ENCODE measurements at places on chromosomes 5 and 9. TPM values are rescaled to one million over a fixed set of nuclear protein-coding genes. Genes with fewer than 3 reads are reported as not detected.

C7 gene
- 22.3 TPM for total RNA-seq

OR1J2 gene
- total RNA-seq, result not detected

C9orf153 gene
- 0.35 TPM for total RNA-seq

TAF11L10 gene
- total RNA-seq, result 1.4 TPM

IL4 gene
- not detected for total RNA-seq

ADRB2 gene
- total RNA-seq, result not detected

PCDHA6 gene
- total RNA-seq, result 12.7 TPM

GRCh38 chr9:33307067-33307466 lies 16.8 kb downstream of the NFX1 start:
- H3K27ac ChIP-seq, result no peak overlapping the region
- no peaks in the 10 kb centered on the region for H3K4me1 ChIP-seq
- DNase-seq, result no peak
- no peaks in the 10 kb centered on the region for H3K27me3 ChIP-seq
- H3K4me3 ChIP-seq, result no peak overlapping the region

DNA sequence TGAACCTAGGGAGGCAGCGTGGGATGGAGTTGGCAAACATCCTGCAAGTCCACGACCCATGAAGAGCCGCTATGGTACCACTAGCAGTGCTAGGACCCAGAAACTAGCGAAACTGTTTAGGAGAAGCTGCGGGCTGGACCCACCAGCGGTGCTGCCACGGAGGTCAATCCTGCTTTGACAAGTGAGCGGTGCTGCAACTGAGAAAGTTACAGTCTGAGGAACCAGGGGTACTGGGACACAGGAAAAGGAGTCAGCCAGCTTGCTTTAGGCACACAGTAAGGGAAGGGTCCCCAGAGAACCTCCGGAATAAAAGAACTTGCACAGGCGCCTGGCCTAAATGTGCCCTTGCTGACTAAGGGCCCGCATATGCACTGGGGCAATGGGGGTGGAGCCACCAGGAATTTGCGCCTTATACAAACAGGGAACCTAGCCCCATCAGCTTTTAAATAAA lies 23.6 kb upstream of the ANXA2R start:
- no peaks in the 10 kb centered on the region for H3K36me3 ChIP-seq
- peak; percentile 67 for DNase-seq
- peak overlapping the region; percentile 95 for H3K27ac ChIP-seq
- H3K4me3 ChIP-seq, result peak overlapping the region; percentile 74

DNA sequence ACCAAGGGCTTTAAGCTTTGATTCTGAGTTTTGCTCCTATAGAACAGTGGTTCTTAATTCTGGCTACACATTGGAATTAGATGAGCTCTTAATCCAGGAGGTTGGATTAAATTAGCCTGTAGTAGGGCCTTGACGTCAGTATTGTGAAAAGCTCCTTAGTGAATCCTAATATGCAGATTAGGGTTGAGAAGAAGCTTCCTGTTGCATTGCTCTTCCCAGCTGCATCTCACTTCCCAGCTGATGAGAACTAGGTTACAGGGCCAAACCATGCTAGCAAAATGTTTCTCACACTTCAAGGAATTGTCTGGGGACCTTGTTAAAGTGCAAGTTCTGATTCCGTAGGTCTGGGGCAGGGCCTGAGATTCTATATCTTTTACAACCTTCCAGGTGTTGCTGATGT lies 300.0 kb downstream of the ZSWIM6 start:
- H3K4me3 ChIP-seq, result no peak overlapping the region
- no peaks in the 10 kb centered on the region for H3K36me3 ChIP-seq
- no peak overlapping the region for H3K27ac ChIP-seq
- peaks cover under 1% of the 10 kb centered on the region for H3K4me1 ChIP-seq

- H3K36me3 ChIP-seq, result no peaks in the 10 kb centered on the region
- no peak overlapping the region for H3K4me3 ChIP-seq
- H3K27ac ChIP-seq, result no peak overlapping the region
- H3K27me3 ChIP-seq, result no peaks in the 10 kb centered on the region
- peaks cover 35% of the 10 kb centered on the region for H3K4me1 ChIP-seq
Measured at GRCh38 chr9:20597862-20598261, 24.4 kb downstream of the MLLT3 start.

DNA sequence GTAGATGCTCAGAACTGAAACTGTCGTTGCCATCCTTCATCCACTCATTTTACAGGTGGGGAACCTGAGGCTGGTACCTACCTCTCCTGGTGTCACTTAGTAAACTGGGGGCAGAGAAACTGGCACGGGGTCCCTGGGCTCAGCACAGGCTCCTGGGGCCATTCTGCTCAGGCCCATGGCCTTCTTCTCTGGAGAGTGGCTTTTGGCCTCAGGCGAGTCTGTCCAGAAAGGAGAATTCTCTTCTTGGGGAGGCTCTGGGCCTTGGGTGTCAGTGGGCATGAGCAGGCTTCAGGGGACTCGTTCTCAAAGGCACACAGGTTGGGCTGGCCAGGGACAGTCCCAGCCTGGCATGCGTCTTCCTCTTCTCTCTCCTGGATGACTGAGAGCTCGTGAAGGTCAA lies 24.6 kb downstream of the COL5A1 start:
- no peaks in the 10 kb centered on the region for H3K36me3 ChIP-seq
- H3K4me3 ChIP-seq, result no peak overlapping the region
- no peak overlapping the region for H3K27ac ChIP-seq
- no peak for DNase-seq

DNA sequence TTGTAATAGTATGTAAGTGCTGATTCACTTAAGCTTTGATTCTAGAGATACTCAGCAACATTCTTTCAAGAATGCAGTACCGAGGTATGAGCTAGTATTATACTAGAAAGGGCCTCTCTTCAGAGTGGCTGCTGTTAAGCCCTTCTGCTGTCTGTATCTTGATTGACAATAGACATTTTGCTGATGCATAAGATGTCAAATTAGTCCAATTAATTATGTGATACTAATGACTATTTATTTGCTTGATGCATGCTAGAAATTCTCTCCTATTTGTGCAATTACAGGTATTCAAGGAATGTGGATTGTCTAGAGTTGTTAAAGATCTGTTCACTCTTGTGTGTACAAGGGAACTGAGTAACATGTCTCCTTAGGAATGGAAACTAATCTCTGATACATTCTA lies 92.3 kb upstream of the PTGER4 start:
- H3K4me3 ChIP-seq, result no peak overlapping the region
- no peaks in the 10 kb centered on the region for H3K27me3 ChIP-seq
- no peaks in the 10 kb centered on the region for H3K4me1 ChIP-seq
- no peaks in the 10 kb centered on the region for H3K36me3 ChIP-seq
- H3K27ac ChIP-seq, result no peak overlapping the region
- DNase-seq, result no peak

Measured in A673 (cell line).